AG10803 (cell line): ENCODE measurements at places on chromosomes 2 and 18.

GRCh38 chr2:232124309-232124708, 162.8 kb downstream of the DIS3L2 start:
- no peak for DNase-seq

DNA sequence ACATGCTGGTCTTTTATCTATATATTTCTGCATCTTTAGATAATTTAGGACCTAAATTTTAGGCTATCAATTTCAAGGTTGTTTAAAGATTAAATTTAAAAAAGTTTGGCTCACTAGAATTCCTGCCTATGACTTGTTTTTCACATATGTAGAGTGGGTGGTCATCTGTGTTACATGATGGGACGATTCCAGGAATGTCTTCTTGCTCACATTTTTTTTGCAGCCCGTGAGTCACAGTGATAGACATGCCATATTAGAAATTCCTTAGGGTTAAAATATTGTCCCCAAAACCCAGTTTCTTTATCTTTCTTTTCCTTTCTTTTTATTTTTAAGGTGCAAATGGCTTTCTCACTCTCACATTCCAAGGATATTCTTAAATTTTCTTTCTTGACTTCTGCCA, 652.0 kb downstream of the PLCL1 start:
- peak; percentile 50 for DNase-seq

DNA sequence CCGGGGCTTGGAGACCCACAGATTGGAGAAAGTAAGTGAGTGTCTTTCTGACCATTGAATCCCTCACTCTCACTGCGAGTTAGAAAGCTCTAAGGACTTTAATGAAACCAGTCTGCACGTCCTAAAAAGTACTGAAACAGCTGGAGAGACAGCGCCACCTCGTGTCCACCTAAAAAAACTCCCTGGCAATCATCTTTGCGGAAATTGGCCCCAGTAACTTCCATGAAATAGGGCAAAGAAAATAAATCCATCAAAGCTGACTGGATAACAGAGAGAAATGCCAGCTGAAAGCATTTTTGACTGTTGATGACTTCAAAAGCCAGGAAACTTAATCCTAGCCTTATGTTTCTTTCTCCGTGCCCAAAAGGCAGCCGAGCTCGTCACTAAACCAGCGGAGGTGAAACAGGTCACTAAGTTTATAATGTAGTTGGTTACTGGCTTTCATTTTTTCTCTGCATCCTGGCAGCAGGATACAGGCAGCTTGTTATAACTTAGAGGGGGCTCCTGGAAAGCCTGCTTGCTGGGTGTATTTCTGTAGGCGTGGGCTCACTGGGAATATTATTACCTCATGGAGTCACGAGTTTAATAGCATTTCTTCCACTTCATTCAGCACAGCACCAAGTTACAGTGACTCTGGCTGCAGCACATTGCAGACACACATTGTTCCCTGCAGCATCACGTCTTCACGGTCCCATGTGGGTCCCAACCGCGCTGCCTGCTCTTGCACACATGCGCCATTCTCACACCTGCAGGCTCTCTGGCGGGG, 266.5 kb downstream of the HRH4 start:
- DNase-seq, result peak; percentile 80

DNA sequence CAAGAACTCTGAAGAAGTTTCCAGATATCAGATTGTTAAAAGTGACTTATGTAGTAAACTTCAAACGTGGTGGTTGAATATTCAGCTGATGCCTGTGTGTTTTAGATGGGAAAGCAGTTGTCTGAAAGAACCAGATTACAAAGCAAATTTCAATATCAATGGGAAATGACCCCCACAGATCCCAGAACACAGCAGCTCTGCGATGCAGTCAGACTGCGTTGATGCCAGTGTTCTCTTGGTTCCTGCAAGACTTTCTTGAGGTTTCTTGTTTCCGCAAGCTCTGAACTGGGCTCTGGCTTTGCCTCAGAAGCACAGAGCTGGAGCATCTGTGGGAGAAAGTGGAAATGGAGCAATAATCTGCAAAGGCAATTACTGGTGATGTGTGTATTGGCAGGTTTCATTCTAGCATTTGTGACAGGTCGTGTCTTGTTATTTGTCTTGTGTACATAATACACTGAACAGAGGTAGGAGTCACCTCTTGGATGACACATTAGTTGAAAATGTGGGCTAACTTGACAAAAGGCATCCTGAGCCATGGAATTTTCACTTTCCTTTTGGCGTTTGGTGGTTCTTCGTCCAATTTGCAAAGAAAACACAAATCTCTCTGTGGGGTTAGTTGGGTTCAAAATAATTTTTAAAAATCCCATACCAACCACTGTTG, 10.8 kb upstream of the LYPD6B start:
- DNase-seq, result no peak

GRCh38 chr2:194616334-194616733, 1040.7 kb upstream of the SLC39A10 start:
- DNase-seq, result no peak

DNA sequence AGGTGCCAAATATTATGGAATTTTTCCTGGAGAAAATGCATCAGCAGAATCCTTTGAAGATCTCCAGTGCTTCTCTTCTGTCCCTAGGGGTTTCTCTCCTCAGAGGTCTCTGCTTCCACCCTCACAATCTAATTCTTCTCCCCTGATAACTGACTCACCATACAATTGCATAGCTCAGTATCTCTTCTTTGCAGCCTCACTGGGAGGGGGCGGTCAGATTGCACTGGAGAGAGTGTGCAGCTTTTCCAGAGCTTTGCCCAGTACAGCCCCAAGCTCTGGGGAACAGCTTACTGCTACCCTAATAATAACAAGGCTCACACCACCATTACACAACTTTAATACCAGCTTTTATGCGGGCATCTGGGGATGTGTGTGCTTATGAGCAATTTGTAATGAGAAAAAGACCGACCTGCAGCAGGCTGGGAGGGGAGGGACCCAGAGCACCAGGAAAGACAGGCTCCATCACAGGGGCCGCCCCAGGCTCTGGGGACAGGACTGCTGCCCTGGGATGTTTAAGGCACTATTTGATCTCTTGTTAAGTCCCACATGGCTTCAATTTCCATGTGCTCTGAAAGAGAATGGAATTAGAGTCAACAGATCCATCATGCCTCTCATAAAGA, 276.6 kb upstream of the SIX2 start:
- no peak for DNase-seq

DNA sequence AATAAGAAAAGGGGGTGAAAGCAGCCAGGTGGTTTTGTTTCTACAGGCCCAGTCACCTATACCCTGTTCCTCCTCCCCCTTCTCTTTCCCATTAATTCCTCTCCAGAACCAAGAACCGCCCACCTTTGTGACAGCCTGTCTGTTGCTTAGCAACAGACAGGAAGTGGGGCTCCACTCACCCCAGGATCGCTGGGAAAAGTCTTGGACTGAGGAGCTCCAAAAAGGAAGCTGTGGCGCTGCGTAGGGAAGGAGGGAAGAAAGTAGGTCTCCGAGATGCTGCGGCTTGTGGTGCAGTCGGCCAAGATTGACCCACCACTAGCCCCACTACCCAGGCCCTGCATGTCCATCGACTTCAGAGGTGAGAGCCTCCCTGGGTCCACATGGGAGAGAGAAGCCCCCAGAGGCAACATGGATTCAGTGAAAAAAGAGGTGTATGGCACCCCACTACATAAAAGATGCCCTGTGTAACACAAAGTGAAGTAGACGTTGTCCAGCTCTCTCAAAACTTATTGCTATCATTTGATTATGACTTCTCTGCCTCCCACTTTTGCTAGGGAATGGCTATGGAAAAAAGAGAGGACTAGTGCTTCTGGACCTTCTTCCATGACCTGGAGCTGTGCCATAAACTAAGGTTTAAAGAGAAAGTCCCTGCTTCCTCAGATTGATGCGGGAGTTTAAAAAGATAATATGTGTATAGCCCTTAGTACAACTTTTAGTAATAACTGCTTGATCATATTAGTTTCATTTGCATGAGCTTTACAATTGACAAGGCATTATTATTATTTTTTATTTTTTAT, at the start of gene FER1L5:
TSS of gene FER1L5 (plus strand) at position 201 of the 797 bp plus-strand sequence. CDS start at position 274, 73 bp downstream.
- DNase-seq, result peak; percentile 49

GRCh38 chr2:26243470-26244308, 743 bp downstream of the HADHA start:
- DNase-seq, result peak; percentile 27

DNA sequence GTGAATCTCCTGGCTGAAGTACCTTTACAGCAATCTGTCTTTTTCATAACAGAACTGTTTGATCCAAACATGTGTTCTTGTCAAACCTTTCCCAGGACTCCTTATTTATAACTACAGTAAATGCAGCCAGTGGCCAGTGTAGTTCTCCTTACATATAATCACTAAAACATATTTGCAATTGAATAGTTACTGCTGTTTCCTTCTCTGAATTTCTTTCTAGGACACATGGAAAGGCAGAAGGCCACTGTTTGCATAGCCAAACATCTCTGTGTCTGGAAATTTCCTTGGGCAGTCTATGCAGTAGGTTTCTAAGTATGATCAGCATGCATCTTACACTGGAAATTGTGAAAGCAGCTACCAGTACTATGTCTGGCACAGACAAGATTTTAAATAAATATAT, 57.4 kb upstream of the COL3A1 start:
- peak; percentile 28 for DNase-seq

DNA sequence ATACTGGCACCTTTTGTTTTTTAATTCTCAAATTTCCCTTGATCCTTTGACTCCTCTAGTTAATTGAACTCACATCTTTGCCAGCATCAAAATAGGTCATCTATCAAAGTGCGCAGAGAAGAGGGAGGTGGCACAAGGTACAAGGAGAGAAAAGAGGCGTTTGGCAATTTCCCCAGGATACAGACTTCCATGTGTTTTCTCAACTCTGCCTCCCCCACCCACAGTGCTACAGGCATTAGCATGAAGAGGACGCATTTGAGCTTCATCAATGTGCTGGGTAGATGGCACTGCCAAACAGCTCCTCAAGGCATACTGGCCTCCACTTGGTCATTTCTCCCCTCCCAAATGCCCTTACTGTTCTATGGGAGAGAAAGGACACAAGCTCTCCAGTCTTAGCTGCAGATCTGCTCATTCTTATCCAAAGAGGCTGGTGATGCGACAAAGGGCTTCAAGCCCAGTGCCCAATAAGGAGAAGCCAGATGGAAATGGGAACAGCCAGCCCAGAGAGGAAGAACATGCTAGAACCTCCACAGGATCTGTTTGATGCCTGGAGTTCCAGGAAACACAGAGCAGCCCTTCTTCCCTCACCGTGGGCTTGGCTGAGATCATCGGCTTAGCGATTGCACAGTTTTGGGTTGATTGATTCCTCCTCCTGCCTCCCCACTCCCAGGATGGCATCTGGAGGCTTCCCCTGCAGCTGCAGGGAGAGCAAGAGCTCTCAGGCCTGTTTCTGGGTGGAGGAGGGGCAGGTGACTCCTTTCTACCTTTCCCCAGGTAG, 144.7 kb upstream of the SMAD2 start:
- no peak for DNase-seq

- DNase-seq, result no peak
These were observed 166.9 kb downstream of the SNTG2 start for GRCh38 chr2:1117569-1117968.

DNA sequence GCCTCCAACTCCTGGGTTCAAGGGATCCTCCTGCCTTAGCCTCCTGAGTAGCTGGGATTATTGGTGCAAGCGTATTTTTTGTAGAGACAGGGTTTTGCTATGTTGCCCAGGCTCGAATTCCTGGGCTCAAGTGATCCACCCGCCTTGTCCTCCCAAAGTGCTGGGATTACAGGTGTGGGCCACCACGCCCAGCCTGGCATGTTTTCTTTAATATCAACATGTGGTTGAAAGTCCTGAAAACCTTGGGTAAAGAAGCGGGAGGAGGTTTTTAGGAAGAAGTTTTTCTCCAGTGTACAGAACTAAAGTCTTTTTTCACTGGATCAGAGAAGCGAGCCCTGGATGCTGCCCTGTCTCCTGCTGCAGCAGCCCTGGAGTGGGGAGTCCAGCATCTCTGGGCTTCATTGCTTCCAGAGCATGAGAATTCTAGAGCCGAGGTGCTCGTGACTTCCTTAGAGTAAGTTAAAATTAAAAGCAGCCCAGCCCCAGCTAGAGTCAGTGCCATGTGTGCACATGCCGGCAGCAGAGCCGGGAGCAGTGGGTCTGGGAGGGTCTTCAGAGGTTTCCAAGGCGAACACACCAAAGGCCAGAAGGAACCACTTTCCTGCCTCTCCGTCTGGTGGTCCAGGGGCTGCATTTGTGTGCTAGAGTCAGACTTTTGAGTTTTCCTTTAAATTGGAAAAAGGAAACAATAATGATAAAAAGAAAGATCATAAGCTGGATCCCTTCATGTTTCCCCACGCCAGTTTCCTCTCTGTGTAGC, 31.2 kb downstream of the ITGB1BP1 start:
- DNase-seq, result no peak

DNA sequence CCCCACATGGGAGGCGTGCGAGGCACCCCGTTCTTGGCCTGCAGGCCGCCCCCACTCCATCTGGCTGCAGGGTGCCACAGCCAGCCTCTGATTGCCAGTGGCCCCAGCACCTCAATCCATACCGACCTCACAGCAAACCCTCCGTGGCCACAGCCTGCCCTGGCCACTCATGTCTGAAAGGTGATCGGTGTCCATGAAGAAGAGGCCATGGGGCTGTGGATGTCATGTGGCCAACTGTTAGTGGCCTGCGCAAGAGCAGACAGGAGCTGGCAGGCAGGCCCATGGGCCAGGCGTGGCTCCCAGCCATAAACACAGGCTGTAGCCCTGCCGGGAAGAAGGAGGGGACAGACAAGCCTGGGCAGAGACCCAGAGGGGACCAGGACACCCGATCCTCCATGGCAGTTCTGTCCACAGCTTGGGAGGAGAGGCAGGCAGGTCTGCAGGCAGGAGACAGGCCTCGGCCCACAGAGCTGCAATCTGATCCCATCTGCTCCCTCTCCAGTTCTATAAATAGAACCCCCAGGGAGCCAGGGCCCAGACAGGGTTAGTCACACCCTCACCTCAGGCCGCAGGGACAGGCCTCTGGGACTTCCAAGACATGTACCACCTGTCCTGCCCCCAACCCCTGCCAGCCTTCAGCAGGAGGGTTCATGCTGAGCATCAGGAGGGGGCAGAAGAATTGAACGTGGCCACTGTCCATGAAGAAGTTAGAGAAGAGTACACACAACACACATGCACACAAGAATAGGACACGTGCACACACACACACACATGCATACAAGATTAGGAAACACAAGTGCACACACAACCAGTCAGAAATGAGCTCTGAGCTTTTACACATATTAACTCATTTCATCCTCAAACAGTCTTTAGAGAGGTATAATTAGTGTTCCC, 16.9 kb downstream of the STEAP3 start:
- peak; percentile 75 for DNase-seq

- no peak for DNase-seq
These were observed 86.8 kb downstream of the ALK start for GRCh38 chr2:29834624-29835023.

- DNase-seq, result peak; percentile 57
These were observed 16.4 kb upstream of the FBLN7 start for GRCh38 chr2:112121682-112122254.

GRCh38 chr18:961644-962355, 57.1 kb downstream of the ADCYAP1 start:
- DNase-seq, result peak; percentile 45

GRCh38 chr2:131034122-131035051, 58.9 kb downstream of the FAM168B start:
- DNase-seq, result no peak

- peak; percentile 59 for DNase-seq
These were observed 139.0 kb upstream of the ITGB6 start for GRCh38 chr2:160338901-160339685.

- peak; percentile 72 for DNase-seq
These were observed 70.6 kb downstream of the LYPD6 start for GRCh38 chr2:149400997-149401396.
